ENCODE measurements at places on chromosomes 3 and 15.

DNA sequence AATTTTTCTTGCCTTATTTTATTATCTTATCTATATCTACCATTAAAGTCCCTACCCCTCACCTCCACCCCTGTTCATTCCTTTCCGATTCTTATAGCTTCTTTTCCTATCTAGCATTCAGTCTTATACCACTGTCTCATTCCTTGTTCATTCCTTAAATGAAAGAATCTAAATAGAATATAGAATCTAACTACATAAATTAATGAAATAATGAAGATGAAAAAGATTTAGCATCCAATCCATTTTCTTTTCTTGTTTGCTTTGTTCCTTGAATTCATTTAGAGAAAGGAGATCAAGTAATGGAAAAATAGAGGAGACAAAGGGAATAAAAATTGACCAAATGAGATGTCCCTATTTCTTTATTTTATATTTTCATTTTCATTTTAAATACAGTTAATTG is 67.2 kb downstream of the OPA1 start:
- no peak for DNase-seq

GRCh38 chr3:30649572-30650318 is 43.3 kb downstream of the TGFBR2 start:
- DNase-seq = peak; percentile 70

DNA sequence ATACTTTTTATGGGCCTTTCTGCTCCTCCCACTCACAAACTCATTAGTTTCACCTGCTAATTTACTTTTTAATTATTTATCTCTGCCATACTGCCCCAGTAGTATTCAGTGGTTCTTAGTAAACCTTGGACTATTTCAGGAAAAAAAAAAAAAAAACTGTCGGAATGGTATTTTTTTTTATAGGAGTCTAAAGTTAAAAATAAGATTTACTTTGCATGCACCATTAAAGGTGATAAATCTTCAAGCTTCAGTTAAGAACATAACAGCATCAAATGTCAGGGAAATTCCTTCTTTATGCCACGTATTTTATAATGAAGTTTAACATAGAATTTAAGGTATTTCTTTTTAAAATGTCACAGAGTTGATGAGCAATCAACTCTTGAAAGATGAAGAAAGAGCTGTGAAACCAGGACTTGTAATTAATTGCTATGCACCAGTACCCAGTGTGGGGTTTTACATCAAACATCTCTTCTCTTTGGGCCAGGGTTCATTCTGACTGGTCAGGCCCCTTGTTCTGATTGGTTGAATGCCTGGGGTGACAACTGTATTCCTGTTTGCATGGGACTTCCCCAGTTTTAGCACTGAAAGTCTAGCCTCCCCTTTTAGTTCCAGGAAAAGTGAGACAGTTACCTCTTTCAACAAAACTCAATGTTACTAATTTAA is 40.3 kb upstream of the PTPRG start:
- DNase-seq = no peak

GRCh38 chr3:82568776-82569338 is 807.4 kb upstream of the GBE1 start:
- DNase-seq = no peak

DNA sequence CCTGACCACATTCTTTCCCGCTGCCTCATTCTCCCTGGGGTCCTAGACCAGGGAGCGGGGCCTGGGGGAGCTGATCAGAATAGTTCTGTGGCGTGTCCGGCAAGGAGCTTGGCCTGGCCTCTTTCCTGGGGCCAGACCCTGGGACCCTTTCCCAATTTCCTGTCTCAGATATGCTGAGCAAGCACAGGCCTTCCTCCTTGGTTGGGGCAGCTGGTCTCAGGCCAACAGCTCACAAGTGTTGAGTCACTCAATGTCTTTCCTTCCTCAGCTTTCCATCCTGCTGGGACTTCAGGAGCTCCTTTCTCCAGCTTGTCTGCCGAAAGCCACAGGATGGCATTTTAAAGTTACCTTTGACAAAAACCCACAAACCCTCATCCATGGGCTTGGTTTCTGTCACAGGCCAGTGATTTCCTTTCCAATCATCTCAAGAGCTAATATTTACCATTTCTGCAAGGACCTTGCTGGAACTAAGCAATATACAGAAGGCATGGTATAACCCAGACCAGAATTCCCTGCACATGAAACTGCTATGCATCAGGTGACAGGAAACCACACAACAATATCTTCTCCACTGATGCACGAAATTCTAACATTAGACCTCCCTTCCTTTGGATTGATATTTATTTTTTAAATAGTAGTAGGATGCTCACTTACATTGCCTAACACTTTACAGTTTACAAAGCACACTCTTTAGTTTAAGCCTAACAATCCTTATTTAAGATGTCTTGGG is 19.5 kb upstream of the TIMP4 start:
- peak; percentile 75 for DNase-seq

DNA sequence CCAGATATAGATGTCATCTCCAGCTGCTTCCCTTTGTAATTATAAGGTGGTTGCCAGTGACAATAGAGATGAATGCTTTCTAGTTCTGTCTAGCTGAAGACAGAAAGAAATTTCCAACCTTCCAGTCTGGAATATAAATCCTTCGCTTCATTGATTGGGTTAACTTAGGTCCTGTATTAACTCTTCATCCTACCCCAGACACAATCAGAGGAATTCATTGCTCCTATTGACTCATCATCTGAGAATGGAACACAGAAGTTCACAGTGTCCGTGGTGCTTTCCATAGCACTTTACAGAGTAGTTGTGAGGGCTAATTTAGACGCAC is 241.4 kb downstream of the NFKBIZ start:
- DNase-seq = peak; percentile 67

DNA sequence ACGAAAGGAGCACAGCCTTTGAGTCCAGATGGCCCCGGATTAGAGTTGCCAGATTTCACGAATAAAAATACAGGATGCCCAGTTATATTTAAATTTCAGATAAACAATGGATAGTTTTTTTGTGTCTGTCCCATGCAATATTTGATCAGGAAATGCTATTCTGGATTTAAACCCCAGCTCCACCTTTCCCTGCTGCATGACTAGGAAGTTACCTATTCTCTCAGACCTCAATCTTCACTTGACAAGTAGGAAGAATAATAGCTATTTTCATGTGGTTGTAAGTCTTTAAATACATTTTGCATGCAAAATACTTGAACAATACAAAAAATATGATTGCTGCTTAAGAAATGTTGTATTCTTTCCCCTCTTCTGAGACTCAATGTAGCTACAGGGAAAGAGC is 125.3 kb upstream of the P2RY1 start:
- DNase-seq = no peak

DNA sequence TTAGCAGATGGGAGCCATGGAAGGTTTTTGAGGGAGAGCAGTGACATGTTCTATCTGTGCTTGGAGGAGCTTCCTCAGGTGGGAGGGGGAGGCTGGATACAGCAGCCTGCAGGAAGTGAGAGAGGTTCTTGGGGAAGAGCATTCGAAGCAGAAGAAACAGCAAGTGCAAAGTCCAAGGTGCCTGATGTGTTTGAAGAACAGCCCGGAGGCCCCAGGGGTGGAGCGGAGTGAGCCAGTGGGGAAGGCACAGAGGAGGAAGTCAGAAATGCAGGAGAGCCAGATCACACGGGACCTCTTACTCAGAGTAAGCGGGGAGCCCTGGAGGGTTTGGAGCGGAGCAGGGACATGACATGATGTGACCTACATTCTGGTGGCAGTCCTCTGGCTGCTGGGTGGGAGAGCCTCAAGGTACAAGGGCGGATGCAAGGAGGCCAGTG is 10.8 kb downstream of the ITGA11 start:
- no peak for DNase-seq

- DNase-seq = peak; percentile 30
Measured at GRCh38 chr3:175342196-175342595, 483.1 kb downstream of the NAALADL2 start.

- peak; percentile 70 for DNase-seq
Measured at GRCh38 chr3:124772081-124772831, 42.0 kb downstream of the UMPS start.

DNA sequence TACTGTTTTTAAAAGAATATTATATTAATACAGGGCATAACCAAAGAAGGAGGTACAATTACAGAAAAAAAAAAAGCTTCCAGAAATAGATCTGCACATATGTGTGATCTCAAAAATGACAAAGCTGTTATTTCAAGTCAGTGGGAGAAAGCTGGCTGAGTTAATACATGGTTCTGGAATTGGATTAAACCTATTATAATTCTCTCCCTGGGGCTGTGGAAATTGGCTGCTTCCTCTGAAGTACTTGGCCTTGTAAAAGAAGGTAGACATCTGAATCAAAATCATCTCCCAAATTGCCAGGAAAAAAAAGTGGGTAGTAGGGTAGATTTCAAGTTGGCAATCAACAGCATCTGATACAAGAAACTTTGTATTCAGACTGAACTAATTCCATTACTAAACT is 723.9 kb upstream of the ALCAM start:
- no peak for DNase-seq

DNA sequence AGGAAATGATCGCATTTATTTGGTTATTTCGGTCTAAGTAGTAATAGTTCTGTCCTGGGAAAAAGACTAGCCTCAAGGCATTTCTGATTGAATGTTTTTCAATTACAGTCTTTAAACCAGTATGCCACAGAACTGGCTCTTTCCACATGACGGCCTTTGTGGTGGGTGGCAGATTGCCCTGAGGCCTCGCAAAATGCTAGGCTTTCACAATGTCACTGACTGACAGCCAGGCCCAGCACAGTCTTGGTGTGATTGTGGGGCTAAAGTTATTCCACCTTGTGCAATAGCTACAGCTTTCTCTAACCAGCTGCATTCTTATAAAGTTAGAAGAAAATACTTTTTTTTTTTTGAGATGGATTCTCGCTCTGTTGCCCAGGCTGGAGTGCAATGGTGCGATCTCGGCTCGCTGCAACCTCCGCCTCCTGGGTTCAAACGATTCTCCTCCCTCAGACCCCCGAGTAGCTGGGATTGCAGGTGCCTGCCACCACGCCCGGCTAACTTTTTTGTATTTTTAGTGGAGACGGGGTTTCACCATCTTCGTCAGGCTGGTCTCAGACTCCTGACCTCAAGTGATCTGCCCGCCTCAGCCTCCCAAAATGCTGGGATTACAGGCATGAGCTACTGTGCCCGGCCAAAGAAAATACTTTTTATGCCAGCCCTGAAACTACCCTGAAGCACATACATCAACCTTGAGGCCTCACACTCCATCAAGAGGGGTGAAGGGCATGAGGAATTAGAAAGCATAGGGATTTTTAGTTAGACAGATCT is 2.5 kb upstream of the ADIPOQ start:
- peak; percentile 19 for DNase-seq

- peak; percentile 66 for DNase-seq
Measured at GRCh38 chr3:136818769-136819391, at the start of gene SLC35G2. Gene SLC35G2, plus strand, starts transcription at chr3:136819126. Its CDS starts 35,335 bp downstream, at chr3:136854461.

DNA sequence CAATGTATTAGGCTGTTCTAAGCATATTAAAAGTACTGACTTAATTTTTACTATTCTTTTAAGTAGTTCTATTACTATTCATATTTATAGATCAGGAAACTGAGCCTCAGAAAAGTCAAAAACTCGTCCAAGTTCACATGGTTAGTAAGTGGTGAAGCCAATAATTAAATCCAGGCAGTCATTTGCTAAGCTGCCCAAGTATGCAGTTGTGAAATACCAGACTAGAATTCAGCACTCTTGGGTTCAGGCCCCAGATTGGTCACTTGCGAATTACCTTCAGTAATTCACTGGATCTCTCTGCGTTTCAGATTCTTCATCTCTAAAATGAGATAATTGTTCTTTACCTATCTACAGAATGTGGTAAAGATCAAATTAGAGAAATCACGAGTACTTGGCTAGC is 161.9 kb upstream of the CADPS start:
- DNase-seq = peak; percentile 43

- no peak for DNase-seq
Measured at GRCh38 chr15:30008156-30008555, 74.6 kb upstream of the GOLGA8J start.

- peak; percentile 72 for DNase-seq
Measured at GRCh38 chr15:92797168-92798052, 102.7 kb upstream of the CHD2 start.

- DNase-seq = peak; percentile 61
Measured at GRCh38 chr3:48247401-48247811, 6.5 kb downstream of the ZNF589 start.

DNA sequence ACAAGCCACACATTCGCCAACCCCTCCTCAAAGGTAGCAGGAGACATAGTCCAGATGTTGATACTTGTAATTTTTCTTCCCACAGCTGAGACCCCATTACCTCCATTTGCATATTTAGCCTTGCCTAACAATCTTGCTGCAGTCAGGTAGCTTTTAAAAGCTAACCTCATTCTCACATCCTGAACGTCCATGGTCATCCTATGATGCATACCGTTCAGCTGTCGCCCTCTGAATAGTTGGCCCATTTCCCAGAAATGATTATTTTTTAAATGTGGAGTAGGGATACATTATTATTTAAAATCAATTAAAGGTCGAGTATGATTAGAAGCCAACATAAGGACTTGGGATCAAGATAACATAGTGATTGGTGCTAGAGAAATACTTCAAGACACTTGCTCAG is 165.0 kb downstream of the MEX3B start:
- no peak for DNase-seq

DNA sequence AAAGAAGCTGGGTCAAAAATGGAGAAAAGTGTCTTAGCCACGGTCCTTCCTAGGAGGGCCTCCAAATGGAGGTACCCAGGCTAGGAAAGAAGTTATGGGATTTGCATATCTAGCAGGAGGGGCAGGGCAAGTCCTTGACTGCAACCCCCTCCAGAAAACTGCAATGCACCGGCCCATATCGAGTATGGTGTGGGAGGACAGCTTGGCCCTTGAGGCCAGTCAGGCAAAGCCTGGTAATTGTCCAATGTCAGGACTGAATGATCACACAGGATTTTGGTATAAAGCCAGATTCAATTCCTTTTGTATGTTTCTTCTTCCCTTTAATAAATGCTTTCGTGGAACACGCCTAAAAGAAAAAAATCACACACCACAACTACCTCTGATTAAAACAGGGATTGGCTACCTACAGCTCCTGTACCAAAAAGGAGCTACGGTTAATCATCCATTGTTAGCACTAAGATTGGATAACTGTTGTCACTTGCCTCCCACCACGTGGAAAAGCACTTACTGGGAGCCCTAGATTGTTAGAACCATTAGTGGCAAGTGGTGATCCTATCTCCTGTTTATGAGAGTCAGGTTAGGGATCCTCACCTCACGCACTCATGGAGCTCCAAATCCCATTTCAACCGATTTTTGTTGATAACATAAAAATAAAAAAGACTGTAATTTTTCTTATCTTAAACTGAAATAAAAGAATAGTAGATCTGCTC is 1.2 kb downstream of the ZNF770 start:
- no peak for DNase-seq

GRCh38 chr3:171772427-171773056 is 37.7 kb downstream of the PLD1 start:
- peak; percentile 66 for DNase-seq
